HT-29 (cell line): ENCODE measurements at places on chromosomes 3 and 15. TPM values are rescaled to one million over a fixed set of nuclear protein-coding genes. Genes with fewer than 3 reads are reported as not detected.

DNA sequence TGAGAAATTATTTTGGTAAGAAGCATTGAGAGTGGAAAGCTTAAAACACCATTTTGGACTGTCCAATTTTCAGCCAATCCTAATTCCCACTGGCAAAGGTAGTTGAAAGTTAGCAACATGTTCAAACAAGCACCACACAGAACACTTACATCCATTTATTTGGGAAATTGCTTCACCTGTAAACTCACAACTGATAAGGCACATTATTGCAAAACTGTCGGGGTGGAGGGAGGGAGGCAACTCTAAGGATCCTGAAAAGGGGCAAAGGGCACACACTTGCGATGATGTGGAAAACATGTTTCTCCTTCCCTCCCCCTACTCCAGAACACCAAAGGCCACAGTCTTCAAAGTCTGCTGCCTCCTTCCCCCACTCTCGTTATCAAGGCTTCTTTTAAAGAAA is 9.4 kb downstream of the TMEM41A start:
- DNase-seq, result no peak

Gene CCDC39
- total RNA-seq, result not detected in 2 replicates

GRCh38 chr3:158127250-158128219 is 17.6 kb downstream of the RSRC1 start:
- no peak for DNase-seq

DNA sequence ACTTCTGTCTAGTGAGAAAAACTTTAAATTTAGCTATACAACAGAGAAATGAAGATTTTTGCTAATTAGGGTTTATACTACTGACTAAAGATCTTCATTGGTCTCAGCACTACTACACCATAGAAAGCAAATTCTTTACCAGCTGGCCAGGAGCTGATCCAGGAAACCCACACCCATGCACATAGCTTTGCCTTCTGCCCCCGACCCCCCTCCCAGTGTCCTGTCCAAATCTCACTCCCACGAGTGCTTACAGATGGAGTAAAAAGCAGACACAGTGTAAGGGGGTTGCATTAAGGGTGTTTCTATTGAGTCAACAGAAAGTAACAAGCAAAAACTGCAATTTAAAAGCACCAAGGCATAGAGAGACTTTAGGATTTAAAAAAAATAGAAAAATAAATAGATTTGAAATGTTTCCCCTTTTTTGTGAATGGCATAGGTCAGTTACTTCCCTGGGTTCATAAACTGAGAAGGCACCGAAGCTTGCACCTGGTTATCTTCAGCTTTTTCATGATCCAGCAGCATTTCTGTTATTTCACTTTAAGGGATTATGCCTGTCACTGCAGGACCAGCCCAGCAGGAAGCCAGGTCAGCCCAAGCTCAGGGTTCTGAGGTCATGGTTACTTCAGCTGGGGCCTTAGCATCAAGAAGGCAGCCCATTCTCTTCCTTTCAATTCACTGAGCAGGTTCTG is 124.3 kb downstream of the CTNNB1 start:
- DNase-seq, result no peak

Gene ZDHHC3
- 136 and 145 TPM in 2 replicates for total RNA-seq

GRCh38 chr3:128994581-128995546 is 988 bp upstream of the CFAP92 start:
- no peak for DNase-seq

Gene GRIP2
- total RNA-seq, result not detected in 2 replicates

Gene HOMER2
- 1.3 and 1.8 TPM in 2 replicates for total RNA-seq

- no peak for DNase-seq
Measured at GRCh38 chr3:86986671-86987420, 4.1 kb downstream of the VGLL3 start.

GRCh38 chr3:27034255-27034654 is 334.9 kb downstream of the NEK10 start:
- no peak for DNase-seq

DNA sequence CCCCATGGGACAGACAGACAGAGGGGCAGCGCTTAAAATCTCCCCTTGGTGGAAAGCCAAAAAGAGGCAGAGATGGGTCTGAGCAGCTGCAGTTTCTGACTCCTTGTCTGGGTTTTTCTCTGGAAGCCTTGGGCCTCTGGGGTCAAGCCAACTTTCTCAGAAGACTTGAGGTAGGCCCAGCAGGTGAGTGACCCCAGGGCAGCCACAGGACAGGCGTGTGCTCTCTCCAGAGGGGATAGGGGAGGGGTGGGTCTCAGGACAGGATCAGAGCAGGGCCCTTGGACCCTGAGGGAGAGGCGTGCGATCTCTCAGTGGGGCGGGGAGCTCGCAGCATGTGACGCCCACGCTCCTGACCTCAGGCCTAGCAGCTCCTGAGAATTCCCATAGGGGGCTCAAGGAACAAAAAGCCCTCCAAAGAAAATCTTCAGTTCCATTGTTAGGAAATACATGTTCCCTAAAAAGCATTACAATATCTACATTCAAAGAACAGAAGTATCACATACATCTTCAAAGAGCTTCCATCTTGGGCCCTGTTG is 34.6 kb upstream of the DUSP7 start:
- DNase-seq, result no peak

Gene FOXB1
- 0.05 TPM in 1 of 2 replicates, not detected in the other for total RNA-seq

GRCh38 chr3:114168150-114168549 is 10.7 kb downstream of the DRD3 start:
- DNase-seq, result no peak

Gene KPNA4
- 9.2 and 10.3 TPM in 2 replicates for total RNA-seq

GRCh38 chr3:46303240-46303639 is 50.7 kb upstream of the CCR2 start:
- DNase-seq, result no peak

DNA sequence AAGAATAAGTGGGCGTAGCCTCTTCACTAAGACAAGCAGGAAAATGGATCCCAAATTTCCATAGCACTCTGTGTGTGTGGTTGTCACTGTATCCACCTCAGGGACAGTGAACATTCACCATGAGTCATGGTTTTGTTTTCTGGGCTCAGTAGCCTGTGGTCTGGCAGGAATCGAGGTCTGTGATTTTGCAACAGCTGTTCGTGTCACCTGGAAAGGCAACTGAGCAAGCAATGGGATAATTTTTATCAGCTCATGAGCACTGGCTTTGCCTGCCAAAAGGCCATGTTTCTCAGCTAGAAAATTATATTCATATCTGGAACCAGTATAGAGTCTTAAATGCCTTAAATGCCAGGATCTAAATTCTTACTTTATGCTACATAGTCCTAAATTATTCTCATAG is 60.9 kb downstream of the STRIT1 start:
- DNase-seq, result peak; percentile 60

DNA sequence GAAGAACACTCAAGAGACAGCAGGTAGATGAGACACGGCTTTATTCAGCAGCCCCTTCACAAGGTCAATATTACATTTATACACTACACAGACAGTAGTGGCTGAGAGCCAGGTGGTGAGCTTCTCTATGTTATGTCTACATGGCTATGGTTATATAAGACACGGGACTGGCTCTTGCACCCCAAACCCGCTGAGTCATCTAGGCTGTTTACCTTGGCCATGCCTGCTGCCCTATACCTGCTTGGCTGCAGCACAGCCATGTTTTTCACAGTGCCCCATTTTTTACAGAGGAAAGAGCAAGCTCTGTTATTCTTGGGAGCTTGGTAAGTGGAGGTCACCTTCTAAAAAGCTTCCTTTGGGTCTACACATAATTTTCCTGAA is 231.6 kb downstream of the IGSF11 start:
- no peak for DNase-seq

Gene CD47
- total RNA-seq, result 39.0 and 44.1 TPM in 2 replicates

- DNase-seq, result no peak
Measured at GRCh38 chr3:171531716-171532115, 71.5 kb upstream of the TNIK start.

- no peak for DNase-seq
Measured at GRCh38 chr15:83587091-83587490, 66.8 kb upstream of the ADAMTSL3 start.

GRCh38 chr3:90092994-90093393 is 985.6 kb downstream of the EPHA3 start:
- DNase-seq, result peak; percentile 15

DNA sequence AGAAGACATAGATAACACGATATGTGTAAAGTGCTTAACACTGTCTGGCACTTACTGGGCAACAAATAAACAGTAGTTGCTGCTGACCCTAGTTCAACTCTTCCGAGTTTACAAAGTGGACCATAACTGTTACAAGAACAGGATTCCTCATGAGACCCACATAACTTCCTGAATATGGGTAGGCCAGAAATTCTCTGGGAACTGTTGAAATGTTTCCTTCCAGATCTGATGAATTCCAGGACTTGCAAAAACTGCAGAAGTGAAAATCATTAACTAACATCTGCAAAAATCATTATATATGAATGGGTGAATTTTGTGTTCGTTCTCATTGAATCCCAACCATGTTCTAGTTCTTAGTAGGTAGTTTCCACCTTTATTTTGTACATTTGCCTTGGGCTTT is 181.7 kb upstream of the MME start:
- no peak for DNase-seq

DNA sequence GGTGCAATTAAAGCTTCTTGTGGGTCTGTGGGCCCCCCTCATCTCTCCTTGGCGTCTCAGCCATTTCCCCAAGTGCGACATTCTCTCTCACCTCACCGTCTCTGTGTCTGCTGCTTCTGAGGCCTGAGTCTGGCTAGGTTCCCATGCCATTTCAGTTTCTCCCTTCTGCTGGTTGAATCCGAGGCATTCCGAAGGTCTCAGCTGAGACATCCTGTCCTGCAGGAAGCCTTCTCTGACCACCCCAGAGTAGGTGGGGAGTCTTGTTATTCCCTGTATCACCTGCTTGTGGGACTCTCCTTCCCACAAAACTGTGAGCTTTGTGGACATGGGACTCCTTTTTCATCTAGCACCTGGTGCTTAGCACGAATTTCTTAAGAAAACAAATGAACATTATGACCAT is 78.3 kb downstream of the ASB7 start:
- no peak for DNase-seq

GRCh38 chr3:13690636-13691035 is 141.7 kb downstream of the FBLN2 start:
- no peak for DNase-seq

Gene SERPINI1
- total RNA-seq, result 0.38 and 0.42 TPM in 2 replicates

- no peak for DNase-seq
Measured at GRCh38 chr3:127011270-127011992, 28.5 kb downstream of the PLXNA1 start.

GRCh38 chr3:161274691-161275298 is 53.7 kb downstream of the NMD3 start:
- peak; percentile 85 for DNase-seq

Gene LRRC31
- total RNA-seq, result 0.29 and 0.48 TPM in 2 replicates

GRCh38 chr3:89787979-89788378 is 680.6 kb downstream of the EPHA3 start:
- no peak for DNase-seq

GRCh38 chr3:131141770-131142169 is 115.1 kb downstream of the NEK11 start:
- DNase-seq, result no peak

- DNase-seq, result no peak
Measured at GRCh38 chr3:41507336-41508062, 308.2 kb downstream of the CTNNB1 start.

GRCh38 chr3:115814778-115815380 is 191.6 kb downstream of the GAP43 start:
- peak; percentile 95 for DNase-seq

GRCh38 chr3:29515451-29515850 is 234.6 kb downstream of the RBMS3 start:
- no peak for DNase-seq

GRCh38 chr3:72977060-72977808 is 19.4 kb upstream of the PPP4R2 start:
- DNase-seq, result no peak

Gene CCDC54
- not detected in 2 replicates for total RNA-seq
